Anterior cingulate cortex (tissue), 58 donors: ENCODE measurements at places on chromosomes 12 and 14.

- DNase-seq = no peak
These were observed 50.1 kb upstream of the HIF1A start for GRCh38 chr14:61645247-61645646.

DNA sequence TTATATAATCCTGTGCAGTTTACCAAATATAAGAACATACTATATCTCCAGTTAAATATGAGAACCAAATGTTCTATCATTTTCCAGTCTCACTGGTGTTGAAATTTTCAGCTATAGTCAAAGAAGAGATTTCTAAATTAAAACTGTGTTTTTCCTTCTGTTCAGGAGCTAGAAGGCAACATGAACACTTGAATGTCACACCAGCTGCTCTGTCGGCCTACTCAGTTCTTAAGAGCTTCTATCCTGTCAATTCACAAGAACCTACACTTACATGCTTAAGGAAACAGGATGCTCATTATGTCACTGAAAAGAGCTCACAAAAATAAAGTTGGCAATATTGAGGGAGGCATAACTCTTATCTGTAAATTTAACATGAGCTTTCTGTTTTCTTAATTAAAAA is 43.1 kb downstream of the ATP2B1 start:
- DNase-seq = no peak

DNA sequence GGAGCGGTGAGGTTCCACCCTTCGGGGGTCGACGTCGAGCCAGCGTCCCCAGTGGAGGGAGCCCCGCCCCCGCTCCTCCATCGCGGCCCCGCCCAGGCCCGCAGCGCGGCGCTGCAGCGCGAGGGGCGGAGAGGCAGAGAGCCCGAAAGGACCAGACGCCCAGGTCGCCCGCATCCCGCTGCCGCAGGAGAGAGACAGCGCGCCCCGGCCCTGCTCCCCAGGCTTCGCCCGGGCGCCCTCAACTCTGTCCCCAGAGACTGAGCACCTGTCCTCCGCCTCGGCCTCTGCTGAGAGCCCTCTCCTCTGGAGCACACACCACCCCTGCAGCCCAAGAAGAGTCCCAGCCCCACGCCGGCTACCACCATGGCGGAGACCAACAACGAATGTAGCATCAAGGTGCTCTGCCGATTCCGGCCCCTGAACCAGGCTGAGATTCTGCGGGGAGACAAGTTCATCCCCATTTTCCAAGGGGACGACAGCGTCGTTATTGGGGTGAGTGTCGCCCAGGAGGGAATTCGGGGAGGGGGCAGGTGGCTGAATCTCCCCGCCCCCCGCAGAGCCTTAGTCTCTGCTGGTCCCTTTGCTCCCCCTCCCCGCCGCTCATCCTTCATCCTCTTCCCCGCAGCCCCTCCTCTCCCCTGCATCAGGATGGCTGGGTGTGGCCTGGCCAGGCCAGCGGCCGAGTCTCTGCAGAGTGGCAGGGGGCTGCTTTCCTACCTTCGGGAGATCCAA is at the start of gene KIF5A:
Gene KIF5A, plus strand, starts transcription at position 136 of the 732 bp plus-strand sequence. Its CDS starts 228 bp downstream, at position 364.
- DNase-seq = peak; percentile 59

DNA sequence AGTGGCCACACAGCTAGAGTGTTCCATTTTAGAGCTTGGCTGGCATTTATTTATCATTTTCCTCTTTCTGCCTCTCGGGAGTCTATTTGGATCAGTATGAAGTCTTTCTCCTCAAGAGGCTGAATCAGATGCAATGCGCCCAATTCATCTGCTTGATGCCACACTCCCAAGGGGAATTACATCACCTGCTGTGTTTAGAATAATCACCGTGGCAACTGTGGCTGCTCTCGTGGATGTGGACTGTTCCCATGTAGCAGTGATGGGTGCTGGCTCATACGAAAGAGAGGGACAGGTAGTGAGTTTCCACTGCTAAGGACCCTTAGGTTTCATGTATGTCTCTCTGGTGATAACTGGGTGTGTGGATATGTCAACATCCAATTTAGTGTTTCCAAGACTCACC is 70.7 kb downstream of the SRRM4 start:
- no peak for DNase-seq

GRCh38 chr12:73372856-73373255 is 1100.7 kb downstream of the TRHDE start:
- no peak for DNase-seq

GRCh38 chr12:49470986-49471385 is 67.8 kb upstream of the KCNH3 start:
- DNase-seq = no peak

DNA sequence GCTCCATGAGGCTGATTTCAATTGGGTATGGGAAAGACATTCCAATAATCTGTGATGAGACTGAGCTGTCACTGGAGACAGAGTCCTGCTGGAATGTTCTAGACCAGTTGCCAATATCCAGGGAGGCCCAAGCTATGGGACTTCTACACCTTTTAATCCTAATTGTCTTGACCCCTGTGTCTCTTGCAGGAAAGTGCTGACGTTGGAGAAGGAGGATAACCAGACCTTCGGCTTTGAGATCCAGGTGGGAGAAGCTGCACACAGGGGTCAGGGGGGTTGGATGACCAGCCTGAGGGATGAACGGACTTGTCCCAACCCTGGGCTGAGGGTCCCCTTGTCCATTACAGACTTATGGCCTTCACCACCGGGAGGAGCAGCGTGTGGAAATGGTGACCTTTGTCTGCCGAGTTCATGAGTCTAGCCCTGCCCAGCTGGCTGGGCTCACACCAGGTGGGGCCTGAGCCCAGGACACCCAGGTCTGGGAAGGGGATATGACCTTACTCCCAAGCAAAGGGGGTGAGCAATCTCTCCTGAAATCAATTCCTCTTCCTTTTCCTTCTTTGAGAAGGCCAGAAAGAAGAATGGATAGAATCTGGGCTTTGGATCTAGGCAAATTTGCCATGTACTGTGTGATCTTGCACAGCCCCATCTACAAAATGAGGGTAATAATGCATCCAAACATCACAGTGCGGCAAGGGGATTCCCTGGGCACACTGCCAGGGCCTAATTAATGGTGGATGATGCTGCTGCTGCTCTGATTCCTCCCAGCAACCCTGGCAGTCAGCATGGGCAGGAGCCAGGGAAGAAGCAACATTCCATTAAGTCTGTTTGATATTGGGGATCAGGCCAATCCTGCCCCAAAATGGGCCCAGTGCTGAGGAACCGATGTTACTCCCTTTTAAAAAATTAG is 4.2 kb downstream of the TAMALIN start:
- no peak for DNase-seq

GRCh38 chr14:102504328-102504999 is 5.1 kb downstream of the ANKRD9 start:
- no peak for DNase-seq

DNA sequence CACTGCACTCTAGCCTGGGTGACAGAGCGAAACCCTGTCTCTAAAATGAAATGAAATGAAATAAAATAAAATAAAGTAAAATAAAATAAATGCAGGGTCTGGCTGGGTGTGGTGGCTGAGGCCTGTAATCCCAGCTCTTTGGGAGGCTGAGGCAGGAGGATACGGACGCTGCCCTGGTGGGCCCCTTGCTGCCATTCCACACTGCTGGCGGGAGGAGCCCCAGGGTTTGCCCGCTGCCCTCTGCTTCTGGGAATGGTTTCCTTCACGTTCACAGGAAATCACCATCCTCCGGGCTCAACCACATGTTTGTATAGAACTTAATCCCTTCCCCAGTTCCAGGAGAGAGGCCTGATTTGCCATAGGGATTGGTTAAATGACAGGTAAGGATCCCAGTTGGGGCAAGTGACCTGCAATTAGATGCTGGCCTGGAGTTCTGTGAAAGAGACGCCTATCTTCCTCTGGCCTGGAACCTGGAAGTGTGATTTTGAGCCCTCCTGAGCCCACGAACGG is 29.3 kb downstream of the CALM1 start:
- DNase-seq = no peak

GRCh38 chr12:68631227-68631626 is 20.5 kb downstream of the RAP1B start:
- no peak for DNase-seq

DNA sequence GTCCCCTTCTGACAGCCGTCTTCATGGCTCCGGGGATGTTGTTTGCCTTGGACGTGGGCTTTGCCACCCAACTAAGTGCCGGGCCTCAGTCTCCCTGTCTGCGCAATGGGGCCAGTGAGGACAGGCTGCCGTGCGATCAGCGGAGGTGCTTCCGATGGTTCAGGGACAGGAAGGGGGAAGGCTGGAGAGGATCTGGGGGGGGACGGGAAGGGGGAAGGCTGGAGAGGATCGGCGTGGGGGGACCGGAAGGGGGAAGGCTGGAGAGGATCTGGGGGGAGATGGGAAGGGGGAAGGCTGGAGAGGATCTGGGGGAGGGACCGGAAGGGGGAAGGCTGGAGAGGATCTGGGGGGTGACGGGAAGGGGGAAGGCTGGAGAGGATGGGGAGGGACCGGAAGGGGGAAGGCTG is 3.4 kb downstream of the MMP17 start:
- no peak for DNase-seq

- no peak for DNase-seq
These were observed 16.4 kb upstream of the RNASE4 start for GRCh38 chr14:20667957-20668356.

DNA sequence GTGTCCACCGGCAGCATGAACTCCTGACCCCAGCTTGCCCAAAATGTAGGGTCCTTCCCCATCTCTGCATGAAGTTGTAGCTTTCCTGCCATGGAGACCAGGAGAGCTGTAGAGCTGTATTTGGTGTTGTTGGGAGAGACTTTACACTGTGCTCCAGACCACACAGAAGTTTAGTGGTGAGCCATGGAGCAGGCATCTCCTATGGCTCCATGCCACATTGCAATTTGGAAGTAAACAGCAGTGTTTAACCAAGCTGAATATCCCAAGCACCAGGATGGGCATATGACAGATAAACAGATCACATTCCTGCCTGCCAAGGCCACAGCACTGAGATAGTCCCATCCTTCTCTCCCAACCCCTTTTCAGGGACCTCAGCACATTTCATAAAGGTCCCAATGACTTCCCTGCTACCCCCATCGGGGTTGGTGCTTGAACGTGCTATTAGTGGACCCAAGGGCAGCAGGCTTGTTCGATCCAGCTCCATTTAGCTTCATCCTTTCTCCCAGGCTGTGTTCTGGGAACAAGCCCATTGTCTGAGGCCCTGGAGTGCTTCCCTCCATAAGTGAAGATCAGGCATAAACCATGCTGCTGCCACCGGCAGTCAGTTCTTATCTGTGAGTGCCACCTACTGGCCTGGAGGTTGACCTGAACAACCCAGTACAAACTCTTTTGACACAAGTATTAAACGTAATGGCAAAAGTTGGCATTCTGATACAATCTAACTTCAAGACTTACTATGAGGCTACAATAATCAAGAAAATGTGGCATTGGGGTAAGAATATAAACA is 172.3 kb upstream of the ATXN7L3B start:
- DNase-seq = no peak

- no peak for DNase-seq
These were observed 33.0 kb downstream of the UBR7 start for GRCh38 chr14:93239869-93240677.

DNA sequence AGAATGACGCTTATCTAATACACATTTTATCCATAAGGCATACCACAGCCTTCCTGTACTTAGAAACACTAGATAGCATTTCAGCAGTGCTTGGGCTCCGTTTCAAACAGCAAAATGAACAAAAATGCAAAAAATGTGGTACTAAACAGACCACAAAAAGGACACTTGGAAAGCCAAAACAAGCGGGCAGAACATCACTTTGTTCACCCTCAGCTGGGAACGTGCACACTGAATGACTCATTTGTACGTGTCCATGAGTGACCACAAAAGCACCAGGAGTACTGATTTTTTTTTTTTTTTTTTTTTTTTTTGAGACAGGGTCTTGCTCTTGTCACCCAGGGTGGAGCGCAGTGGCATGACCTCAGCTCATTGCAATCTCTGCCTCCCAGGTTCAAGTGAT is 8.9 kb upstream of the FOXN3 start:
- DNase-seq = no peak

DNA sequence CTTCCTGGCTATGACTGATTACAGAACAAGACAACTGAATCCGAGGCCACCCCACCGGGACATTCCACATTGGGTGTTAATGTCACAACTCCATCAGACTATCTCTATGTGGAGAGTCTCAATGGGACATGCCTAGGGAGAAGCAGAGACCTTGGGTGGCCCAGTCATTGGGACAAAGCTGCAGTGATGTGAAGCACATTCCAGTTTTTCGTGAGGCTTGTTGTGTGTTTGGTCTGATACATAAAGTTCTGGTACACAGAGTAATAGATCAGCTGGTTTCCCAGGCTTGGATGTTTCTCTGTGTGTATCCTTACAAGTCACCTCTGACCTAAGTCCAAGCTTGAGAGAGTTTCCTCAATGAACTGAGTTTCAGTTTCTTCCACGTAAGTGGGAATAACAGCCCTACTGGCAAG is 42.3 kb downstream of the CPM start:
- DNase-seq = no peak

DNA sequence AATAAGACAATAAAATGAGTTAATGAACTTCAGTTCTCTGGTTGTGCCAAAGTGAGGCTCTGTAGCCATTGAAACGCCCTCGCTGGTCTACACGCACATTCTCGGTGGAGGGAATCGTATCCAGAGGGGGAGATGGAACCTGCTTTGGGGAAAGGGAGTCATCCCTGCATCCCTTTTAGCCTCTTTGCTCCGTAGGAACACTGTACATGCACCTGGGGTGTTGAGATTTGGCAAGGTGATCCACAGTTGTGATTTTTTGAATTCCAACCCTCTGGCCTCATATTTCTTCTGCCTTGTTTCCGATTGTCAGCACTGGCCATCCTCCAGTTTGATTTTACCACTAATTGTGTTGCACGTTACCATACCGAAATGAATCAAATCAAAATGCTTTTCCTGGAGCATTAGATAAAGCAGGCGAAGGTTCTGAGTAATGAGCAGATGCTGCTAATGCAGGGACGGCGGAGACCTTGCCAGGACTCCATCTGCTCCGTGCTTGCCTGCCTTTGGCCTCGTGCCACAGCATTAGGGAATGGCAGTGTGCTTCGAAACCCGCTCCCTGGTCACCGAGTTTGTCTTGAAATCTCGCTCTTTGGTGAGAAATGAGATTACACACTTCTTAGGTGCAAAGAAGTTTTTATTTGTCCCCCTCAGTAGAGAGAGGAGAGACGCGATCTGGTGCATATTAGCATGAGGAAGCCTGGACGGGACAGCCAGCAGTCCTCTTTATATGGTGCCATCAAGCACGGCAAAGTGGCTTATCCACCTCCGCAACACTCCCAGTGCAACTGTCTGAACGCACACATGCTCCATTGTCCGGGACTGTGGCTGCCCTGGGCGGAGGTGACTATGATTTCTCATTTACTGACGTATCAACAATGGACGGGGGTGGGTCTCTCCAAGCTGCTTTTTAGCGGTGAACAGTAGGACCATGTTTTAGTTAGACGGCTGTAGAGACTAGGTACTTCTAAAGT is 59.1 kb downstream of the FBXW8 start:
- no peak for DNase-seq

GRCh38 chr12:19654650-19655376 is 215.5 kb downstream of the AEBP2 start:
- no peak for DNase-seq

DNA sequence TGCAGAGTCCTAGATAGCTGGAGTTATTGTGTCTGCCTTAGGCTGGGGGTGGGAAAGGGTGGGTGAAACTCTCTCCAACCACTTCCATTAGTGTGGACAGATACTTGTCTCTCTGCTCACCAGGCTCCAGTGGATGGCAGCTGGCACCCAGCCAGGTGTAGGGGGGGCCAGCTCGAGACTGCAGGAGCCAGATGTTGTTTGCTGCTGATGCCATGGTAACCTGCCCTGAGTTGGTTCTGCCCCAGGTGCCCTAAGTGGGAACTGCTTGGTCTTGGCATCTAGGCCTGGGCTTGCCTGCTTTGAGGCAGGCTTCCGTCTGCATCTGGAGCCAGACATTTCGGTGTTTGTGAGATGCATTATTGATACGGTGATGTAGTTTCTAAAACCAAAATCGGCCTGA is 82.2 kb downstream of the ADCK1 start:
- DNase-seq = no peak
